ENCODE measurements at places on chromosomes 1 and 21.

- no peak for DNase-seq
Measured at GRCh38 chr1:18066576-18066975, 41.0 kb upstream of the IGSF21 start.

DNA sequence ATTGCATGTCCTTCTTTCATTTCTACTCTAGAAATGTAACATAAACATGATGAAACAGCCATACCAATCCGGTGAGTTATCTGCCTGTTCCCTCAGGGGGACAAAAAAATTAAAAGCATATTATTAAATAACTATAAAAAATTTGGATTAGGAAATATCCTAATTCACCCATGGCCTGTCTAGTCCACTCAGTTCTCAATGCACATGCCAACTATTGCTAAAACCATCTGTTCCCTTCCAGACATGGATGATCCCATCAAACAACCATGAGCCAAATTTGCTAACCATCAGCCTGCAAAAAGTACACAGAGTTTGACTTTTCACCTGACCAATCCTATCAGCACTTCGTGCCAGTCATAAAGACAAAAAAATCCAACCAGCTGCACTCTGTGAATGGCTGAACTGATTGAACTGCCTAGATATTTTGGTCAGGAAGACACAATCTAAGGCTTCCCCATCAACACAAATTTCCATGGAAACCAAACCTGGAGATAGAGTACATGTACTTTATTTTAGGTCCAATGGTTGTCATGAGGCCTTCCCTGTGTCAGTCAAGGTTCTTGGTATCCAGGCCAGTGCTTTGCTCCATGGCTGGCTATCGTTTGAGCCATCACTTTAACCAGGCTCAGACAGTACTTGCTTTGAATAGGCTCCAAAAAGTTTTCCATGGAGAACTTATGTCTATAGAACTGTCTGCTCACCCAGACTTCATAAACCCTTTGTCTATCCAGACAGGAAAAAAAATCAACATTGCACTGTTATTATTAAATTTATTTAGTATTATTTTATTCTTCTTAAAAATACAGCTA, 570.8 kb downstream of the LTN1 start:
- DNase-seq: peak; percentile 95

GRCh38 chr1:53260631-53261247, 22.4 kb upstream of the MAGOH start:
- no peak for DNase-seq

DNA sequence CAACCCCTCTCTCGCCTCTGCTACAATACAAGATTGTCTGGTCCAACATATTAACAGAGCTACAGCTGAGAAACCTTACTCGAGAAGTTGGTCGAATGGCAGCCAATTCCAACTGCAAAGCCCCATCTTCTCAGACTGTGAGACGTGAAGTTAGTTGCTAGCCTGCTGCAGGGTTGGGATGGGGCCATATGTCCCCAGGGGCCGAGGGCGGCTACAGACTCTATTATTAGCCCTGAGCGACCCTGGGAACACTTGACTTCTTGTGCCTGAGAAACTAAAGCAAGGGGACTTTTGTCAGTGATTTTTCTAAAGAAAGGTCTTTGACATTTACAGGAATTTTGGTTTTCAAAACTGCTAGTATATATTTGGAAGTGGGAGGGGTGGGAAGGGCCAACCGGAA, 13.7 kb downstream of the NCF2 start:
- no peak for DNase-seq

GRCh38 chr1:41806472-41807155, 112.1 kb downstream of the HIVEP3 start:
- no peak for DNase-seq

DNA sequence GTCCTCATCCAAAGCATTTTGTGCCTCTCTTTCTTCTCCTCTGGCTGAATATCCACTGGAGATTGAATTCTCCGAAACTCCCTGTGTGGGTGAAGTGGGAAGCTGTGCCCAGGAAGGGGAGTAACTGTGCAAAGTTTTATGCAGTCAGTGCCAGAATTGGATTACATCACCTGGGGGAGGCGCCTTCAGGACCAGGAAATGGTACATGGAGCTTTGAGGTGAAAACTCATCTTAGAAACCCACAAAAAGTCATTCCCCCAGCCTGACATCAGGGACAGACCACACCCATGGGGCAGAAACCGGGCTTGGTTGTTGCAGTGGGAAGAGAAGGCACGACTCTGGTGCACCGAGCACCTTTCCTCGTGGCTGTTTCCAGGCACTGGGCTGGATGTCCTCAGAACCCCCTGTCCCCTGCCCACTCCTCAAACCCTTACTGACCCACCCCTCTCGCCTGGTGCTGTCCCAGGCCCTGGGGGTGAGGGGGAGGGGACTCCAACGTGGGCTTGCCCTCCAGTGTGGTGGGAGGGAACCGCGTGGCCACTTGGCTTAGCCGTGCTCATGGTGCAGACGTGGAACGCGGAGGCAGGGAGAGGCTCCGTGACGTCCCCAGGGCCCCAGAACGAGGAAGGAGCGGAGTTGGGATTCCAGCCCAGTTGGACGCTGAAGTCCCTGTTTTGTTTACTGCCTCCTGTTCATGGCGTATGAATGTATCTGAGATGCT, 15.7 kb downstream of the TFF3 start:
- no peak for DNase-seq

- peak; percentile 68 for DNase-seq
Measured at GRCh38 chr1:67843746-67844145, 10.5 kb upstream of the GNG12 start.

DNA sequence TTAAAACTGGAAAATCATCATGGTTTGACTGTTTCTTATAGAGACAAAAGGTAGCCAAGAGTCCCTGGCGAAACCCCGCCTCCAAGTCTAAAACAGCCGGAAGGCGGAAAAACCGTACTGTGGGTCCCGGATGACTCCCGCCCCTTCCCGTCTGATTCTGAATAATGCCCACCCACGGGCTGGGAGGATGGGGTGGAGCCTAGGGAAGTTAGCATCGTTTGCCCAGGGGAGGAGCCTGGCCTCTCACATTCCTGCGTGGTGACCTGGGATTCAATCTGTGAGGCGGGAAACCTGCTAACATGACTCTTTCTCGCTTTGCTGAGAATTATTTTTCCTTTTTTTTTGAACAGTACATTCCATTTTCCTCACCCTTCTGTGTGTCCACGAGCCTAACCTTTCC, 124.9 kb downstream of the KCNK1 start:
- no peak for DNase-seq

- no peak for DNase-seq
Measured at GRCh38 chr1:6447818-6448748, 17.9 kb downstream of the TNFRSF25 start.

GRCh38 chr1:244139655-244140054, 88.6 kb downstream of the ZBTB18 start:
- DNase-seq: no peak

- DNase-seq: peak; percentile 99
Measured at GRCh38 chr1:244273845-244274619, 177.7 kb downstream of the ADSS2 start.

DNA sequence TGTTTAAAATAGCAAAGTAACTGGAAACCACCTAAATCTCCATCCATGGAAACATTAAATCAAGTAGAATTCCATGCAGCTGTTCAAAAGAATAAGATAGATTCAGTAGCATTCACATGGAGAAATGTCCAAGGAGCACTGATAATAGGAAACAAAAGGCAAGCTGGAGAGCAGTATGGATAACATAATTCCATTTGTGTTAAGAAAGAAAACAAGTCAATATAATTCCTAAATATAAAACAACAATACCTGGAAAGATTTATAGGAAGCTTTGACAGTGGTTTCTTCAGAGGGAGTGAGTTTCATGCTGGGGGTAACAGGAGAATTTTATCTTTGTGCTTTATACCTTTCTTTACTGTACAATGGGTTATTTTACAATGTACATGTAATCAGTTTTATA, 36.6 kb upstream of the EPS8L3 start:
- DNase-seq: no peak

DNA sequence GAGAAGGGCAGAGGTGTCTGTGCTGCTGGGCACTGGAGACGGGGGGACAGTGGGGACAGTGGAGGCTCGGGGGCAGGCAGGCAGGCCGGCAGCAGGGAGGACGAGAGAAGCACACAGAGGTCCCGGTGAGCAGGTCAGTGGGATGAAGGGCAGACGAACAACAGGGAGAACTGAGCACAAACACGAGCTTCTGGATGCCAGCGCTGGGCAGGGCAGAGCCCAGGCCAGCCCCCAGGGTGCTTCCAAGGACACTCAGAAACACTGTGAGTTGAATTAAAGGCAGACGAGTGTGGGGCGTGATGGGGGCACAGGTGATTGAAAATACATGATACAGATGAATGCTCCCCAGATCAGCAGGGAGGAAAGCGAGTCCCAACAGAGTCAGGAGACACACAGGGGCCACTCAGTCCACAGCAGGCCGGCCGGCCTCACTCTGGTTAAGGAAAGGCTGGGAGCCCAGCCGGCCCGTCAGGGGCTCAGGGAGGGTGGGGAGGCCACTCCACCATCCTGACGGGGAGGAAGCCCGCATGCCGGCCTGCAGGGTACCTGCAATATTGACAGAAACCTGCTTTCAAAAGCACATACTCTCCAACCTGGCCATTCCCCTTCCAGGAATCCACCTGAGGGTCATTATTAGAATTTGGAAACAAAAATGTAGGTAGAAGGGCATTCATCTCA, 14.1 kb downstream of the SLC19A1 start:
- DNase-seq: no peak

- no peak for DNase-seq
Measured at GRCh38 chr1:159483501-159483900, 44.0 kb downstream of the OR10J1 start.

DNA sequence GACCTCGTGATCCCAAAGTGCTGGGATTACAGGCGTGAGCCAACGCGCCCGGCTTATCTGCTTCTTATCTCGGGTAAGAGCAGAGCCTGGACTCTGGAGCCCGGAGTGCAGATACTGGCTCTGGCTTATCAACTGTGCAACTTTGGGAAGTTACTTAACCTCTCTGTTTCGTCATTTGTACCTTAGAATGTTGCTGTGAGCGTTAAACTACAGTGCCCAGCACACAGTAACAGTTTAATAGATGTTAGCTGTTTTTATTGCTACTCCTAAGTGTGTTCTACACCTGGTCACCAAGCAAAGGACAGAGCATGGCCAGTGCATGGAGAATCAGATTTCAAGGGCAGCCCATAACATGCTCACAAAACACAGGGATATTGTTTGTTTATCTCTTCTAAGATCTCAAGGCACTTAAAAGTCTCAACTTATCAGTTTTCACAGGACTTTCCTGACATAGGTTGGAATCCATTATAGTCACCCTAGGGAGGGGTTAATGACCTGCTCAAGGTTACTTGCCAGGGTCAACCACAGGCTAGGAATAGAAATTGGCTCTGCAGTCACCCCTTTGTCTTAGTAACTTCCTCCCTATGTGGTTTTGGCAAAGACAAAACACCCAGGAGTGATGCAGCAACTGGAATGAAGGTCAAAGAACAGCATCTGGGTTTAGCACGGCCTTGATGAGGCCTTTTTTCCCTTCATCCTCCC, 22.5 kb upstream of the SRP9 start:
- peak; percentile 96 for DNase-seq

All from fibroblast of the aortic adventitia (primary cell).